ENCODE measurements at places on chromosomes 11 and 22.

- no peak for DNase-seq
Observed at GRCh38 chr11:9530020-9530621, 43.3 kb upstream of the WEE1 start.

- DNase-seq: no peak
Observed at GRCh38 chr11:119375337-119376196, 5.9 kb downstream of the USP2 start.

DNA sequence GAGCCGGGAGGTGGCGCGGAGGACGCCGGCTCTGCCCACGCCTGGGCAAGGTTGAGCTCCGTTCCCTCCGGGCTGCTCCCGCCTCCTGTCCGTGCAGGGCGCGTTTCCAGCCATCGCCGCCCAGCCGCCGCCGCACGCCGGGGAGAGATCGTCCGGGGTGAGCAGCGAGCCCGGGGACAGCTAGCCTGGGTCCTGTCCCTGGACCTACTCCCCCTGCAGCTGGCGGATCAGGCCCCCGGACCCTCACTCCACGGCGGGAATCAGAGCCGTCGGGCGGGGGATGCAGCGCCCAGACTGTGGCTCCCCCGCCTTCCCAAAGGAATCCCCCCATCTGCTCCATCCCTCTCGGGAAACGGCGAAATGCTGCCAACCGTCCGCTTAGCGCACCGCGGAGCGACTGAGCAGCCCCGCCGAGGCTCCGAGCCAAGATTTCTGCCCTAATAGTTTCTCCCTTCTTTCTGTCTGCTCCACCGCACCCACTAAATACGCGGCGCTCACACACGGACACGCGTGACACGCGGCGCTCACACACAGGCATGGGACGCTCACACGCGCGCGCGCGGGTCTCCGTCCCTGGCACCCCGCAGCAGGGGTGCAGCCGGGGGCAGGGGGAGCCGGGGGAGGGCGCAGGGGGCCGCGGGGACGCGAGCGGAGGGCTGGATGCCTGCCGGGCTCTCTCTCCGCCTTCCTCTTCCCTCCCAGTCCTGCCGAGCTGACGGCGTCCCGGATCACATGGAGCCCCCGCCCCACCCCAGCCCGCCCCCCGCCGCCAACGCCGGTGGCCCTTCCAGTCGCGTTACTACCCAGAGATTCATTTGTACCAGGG, at the start of gene KCNJ5:
TSS of gene KCNJ5 (plus strand) at position 814 of the 826 bp plus-strand sequence. CDS start 19,918 bp downstream, outside the sequence.
- DNase-seq: no peak

- no peak for DNase-seq
Observed at GRCh38 chr11:18495703-18496102, 31.0 kb downstream of the TSG101 start.

GRCh38 chr11:81070948-81071347, 1630.1 kb upstream of the TENM4 start:
- DNase-seq: no peak

DNA sequence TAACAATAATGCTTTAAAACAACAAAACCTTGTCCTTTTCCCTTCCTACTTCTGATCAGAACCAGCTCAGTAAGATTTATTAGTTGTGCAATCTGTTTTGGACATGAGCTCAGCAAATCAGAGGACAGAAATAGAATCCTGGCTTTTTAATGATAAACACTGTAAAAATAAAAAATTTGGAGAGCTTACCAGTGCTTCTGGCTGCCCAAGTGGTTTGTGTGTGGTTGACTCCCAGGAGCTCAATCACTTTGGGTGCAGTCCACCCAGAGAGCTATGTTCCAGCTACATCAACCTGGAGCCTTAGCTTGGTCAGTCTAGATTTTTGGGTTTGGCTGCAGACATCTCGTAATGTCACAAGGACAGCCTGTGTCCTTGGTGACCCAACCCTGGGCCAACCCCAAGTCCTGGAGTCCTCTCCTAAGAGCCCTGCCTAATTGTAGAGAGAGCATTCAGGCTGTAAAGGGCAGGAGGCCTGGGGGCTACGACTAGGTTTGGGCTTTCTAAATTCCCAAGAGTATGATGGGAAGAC, 28.5 kb downstream of the CD44 start:
- DNase-seq: no peak

DNA sequence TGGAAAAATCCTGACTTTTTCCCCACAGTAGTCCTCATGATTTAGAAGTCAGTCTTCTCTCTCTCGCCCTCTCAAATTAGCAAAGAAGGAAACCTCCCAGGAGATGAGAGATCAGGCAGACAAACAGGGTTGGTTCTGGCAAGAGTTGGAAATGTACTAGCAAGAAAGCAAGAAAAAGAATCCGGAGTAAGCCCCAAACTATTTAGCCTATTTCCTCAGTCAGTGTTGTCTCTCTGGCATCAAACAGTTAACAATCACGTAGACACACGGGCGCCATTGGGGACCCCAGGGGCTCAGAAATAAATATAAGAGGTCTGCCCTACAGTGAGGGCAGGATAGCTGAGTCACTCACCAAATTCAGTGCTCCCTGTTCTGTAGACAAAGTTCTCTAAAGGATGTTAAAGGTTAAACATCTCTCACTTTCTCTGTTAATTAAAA, 4.7 kb downstream of the C11orf52 start:
- DNase-seq: no peak

DNA sequence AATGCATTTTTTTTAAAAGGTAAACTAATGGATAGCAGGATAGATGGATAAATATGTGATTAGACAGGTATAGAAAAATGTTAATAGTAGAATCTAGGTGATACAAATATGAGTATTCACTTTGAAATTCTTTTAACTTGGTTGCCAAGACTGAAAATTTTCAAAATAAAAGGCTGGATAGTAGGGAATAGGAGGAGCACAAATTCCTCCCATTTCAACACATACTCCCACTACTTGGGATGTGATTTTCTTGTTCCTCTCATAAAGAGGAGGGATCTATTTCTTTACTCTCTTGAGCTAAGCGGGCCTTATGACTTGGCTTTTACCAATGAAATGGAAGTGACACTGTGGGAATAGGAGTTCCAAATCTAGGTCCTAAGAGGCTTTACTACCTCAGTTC, 35.9 kb downstream of the PIK3C2A start:
- DNase-seq: peak; percentile 3

GRCh38 chr11:12024254-12024926, 16.0 kb upstream of the DKK3 start:
- DNase-seq: no peak

- no peak for DNase-seq
Observed at GRCh38 chr22:47630741-47631534, 868.5 kb downstream of the TBC1D22A start.

- DNase-seq: no peak
Observed at GRCh38 chr11:2387266-2387987, 10.3 kb downstream of the CD81 start.

DNA sequence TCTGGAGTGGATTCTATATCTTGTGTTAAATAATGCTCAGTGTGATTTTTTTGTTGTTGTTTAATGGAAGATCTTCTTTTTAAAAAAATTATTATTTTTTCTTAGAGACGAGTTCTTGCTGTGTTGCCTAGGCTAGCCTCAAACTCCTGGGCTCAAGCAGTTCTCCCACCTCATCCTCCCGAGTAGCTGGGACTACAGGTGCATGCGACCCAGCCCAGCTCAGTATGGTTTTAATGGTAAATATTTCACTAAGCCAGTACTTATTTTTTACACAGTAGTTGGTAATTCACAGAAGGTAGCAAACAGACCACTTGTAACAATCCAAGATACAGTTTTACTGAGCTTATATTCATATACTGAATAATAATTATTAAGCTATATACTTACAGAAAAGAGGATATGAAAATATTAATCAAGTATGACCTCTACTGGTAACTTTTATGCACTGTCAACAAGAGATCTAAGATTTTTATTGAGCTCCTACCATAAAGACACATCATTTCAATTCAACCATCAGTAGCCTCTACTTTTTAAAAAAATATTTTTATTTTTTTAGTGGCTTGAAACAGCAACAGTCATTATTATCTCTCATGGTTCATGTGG, 6.1 kb upstream of the CD59 start:
- DNase-seq: no peak

GRCh38 chr11:67695606-67696005, 21.2 kb upstream of the ALDH3B2 start:
- no peak for DNase-seq

DNA sequence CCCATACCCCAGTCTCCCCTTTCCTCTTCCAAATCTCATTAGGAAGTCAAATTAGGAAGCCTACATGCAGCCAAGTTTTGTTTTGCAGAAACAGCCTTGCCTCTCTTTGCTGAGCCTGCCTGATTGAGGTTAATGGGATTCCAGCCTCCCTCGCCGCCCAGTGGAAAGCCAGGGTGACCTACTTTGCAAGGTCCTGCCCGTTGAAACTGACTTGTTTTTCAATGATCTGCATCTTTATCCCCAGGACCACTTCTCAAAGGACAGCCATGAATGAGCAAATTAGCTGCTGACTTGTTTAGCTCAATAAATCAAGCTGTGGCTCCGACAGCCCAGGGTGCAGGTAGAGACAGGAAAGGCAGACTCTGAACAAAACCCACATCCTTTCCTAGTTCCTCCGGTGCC, 110.4 kb downstream of the RRAS2 start:
- DNase-seq: no peak

GRCh38 chr22:50734986-50735738, 2.8 kb upstream of the ACR start:
- no peak for DNase-seq

DNA sequence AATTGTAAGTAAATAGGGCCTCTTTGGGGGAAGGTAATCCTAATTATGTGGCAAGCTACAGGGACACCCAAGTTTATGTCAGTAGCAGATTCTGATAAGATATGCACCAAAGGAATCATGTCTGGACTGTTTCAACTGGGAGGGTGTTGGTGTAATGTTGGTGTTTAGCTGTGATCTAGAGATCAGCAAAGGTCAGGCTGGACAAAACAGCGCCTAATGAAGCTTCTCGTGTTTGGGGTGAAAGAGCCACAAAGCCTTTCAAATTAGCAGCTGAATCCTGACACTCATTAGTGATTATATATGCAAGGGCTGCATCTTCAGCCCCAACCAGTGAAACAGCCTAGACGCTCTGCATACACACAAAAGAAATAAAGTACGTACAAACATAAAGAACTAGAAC, 106.3 kb downstream of the MPPED2 start:
- DNase-seq: no peak

Measured in HS-5 (cell line).